ENCODE measurements at places on chromosomes 3 and 15.

GRCh38 chr3:150627557-150627956, 24.4 kb downstream of the SELENOT start:
- no peak for DNase-seq

DNA sequence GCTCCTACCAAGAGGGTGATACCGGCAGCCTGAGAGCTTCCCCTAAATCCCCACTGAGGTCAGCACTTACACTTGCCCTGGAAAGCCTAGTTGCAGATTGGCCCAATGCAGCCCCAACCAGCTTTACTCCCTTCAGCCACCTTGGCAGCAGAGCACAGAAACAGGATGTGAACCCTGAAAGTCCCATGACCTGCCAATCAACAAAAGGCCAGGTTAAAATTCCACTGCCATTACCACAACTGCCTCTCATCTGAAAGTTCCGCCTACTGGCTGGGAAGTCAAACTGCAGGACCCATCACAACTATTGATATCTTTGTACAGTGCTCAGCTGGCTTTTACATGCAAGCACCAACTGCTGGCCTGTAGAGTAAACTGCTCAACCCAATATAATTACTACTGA, 156.2 kb downstream of the ZMAT3 start:
- no peak for DNase-seq

DNA sequence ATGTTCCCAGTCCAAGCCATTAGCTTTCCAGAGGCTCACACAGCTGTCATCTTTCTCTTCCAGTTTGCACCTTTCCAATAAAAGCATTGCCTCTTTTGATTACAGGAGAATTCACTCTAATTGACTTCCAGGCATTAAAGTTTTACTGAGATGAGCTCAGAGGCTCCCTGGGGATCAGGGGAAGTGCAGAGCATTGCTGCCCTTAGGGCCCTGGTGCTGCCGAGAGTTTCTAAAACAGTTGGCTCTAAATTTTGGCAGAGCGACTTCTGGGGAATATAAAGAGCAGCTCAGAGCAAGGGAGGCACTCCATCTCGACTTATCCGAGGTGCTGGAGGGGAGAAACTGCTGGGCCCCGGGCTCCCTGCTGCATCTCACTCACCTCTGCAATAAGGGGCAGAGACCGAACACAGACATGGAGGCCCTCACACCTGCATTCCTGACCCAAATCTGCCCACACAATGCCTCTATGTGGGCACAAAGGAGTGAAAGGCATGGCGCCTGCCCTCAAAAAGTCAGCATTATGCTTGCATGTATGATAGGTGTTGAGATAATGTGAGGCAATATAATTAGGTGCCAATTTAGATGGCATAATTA, 61.7 kb downstream of the SCN11A start:
- DNase-seq: no peak

GRCh38 chr15:26157081-26157480, 294.0 kb upstream of the ATP10A start:
- peak; percentile 91 for DNase-seq

DNA sequence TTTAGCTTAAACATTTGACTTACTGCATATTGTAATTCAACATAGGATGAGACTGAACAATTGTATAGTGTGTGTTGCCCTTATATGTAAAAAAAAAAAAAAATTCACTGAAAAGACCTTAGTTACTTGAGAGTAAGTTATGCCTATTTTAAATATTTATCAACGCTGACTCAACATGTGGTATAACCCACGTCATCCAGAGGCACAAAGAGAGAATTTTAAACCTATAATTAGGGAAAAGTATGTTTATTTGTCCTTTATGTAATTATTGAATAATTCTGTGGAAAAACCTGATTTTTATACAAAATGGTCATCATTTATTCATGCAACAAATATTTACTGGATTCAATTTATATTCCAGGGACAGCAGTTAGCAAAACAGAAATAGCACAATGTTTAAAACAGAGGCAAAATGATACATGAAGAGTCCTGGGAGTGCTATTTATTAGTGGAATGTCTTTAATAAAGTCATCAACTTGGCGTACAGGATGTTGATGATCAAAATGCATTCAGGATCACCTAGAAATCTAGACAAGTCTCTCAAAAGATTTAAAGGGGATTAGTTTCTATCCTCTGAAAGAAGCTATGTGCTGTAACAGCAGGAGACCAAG, 223.7 kb downstream of the PCCB start:
- no peak for DNase-seq

DNA sequence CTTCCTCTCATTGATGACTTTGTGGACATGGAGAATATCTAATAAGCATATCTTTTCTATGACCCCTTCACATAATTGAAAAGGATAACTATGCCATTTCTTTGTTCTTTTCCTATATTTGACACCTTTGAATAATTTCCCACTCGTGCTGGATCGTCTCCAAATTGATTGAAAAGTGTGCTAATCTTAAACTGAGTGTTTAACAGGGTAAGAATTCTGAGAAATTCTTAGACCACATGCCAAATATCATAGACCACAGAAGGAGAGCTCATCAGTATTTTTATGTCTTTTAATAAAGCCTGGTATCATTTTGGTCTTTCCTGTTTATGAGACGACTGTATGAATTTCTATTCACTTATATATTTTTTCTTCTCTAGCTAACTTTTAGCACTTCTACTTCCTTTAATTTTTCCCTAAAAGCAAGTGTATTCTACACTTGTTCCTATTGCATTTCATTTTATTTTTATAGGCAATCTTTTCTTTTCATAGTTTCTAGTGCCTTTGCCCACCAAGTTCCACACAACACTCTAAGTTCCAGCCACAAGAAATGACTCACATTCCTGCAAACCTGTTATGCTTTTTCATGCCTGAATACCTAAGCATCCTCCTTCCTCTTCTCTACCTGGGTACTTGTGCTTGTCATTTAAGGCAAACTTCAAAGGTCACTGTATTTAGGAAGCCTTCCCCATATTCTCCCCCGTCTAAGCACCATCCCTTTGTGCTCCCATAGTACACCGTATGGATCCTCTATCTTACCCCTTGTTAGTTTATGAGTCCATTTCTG, 30.1 kb downstream of the KBTBD8 start:
- no peak for DNase-seq

DNA sequence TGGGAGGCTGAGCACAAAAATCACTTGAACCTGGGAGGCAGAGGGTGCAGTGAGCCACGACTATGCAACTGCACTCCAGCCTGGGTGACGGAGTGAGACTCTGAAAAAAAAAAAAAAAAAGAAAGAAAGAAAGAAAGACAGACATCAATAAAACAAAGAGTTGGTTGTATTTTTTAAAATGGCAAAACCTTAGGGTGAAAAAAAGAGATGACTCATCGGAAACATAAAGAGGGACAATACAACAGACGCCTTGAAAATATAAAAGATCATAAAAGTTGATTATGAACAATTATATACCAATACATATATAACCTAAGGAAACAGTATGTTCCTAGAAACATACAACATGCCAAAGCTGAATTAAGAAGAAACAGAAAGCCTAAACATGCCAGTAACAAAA, 92.8 kb downstream of the SCAPER start:
- no peak for DNase-seq

DNA sequence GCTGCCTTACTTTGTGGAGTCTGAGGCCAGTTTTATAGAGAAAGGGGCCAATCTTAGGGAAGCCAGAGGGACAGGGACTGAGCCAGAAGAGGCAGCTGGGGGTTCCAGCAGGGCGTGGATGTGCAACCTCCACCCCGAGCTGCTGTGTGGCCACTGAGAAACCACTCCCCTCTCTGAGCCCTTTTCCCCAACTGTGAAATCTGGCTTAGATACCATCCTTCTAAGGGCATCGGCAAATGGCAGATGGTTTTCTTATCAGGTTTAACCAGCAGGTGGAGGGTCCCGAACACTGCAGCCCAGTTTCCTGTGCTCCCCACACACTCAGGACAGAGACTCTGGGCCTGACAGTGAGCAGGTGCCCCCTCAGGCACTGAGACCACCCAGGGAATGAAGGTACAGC, 55.8 kb upstream of the SLC6A6 start:
- no peak for DNase-seq

- DNase-seq: no peak
Observed at GRCh38 chr3:179995406-179995805, 41.3 kb downstream of the PEX5L start.

GRCh38 chr3:158261371-158261991, 151.6 kb downstream of the RSRC1 start:
- DNase-seq: peak; percentile 53

DNA sequence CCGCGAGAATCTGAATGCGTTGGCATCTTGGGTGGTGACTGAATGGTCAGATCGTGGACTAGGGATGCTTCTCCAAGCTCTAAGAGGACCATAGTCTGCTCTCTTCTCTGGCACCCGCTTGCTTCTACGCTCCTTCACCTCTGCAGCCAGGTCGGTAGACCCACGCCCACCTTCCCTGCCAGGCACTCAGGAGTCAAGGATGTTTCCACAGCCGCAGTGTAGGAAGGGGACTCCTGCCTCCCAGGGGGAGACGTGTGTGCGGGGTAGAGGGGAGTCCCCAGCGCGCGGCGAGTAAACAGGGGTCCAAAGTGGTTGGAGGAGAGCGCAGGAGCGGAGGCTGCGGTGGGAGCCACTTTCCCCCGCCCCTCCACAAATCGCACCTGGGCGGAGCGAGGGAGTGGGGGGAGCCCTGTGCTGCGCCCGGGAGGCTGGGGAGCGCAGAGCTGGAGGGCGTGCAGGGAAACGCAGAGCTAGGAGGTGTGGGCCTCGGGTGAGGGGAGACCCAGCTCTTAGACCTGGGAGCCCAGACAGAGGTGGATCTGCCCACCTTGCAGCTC, 1.7 kb downstream of the LRRC3B start:
- no peak for DNase-seq

- DNase-seq: no peak
Observed at GRCh38 chr3:30440880-30441279, 165.5 kb upstream of the TGFBR2 start.

- no peak for DNase-seq
Observed at GRCh38 chr15:56857828-56858227, 60.6 kb upstream of the TCF12 start.

- no peak for DNase-seq
Observed at GRCh38 chr3:13095408-13095937, 22.2 kb upstream of the IQSEC1 start.

GRCh38 chr15:92384381-92384780, 9.3 kb upstream of the ST8SIA2 start:
- DNase-seq: no peak

- DNase-seq: no peak
Observed at GRCh38 chr15:87129916-87130315, 1050.2 kb downstream of the AGBL1 start.

- DNase-seq: no peak
Observed at GRCh38 chr3:126917232-126917804, 65.6 kb upstream of the PLXNA1 start.

DNA sequence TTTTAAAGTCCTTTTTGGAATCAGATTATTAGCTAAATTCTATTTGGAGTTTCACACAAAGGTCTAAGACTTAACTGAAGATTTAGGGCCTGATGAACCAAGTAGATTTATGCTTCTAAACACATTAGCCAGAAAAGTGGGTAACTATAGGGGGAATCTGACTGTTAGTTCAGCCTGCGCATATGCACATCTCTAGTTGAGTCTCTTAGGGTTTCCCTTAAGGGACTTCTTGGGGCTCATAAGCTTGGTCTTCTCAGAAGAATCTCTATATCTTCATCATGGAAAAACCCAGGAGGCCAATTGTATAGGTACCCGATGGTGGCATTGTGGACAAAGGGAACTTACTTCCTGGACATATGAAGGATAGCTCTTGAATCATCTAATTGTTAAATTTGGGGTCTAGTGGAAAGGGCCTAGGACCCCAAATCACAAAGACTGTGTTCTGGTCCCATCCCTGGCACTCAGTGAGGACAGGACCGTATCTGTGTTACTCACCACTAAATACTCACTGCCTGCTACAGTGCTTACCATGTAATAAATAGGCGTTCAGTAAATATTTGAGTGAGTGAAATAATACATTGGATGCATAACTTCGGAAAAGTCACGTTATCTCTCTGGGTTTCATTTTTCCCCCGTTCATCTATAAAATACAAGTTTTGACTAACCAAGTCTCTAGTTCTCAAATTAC, 17.0 kb downstream of the SELENOT start:
- no peak for DNase-seq

DNA sequence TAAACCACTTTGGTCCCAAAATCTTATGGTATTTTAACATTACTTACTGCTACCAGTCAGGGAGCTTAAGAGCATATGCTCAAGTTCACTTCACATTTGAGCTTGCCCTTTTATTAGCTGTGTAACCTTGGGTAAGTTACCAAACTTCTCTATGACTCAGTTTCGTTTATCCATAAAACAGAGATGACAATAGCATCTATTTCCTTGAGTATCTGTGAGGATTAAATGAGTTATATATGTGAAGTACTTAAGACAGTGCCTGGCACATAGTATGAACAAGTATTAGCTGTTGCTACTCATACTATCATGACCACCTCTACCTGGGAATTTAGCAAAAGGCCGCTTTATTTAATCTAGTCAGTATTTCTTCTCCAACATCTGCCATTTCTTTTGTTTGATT, 5.9 kb downstream of the ATOSA start:
- no peak for DNase-seq

GRCh38 chr3:133887803-133888703, 7.6 kb downstream of the RAB6B start:
- DNase-seq: no peak

- DNase-seq: no peak
Observed at GRCh38 chr3:122312826-122313225, 12.2 kb upstream of the CSTA start.

DNA sequence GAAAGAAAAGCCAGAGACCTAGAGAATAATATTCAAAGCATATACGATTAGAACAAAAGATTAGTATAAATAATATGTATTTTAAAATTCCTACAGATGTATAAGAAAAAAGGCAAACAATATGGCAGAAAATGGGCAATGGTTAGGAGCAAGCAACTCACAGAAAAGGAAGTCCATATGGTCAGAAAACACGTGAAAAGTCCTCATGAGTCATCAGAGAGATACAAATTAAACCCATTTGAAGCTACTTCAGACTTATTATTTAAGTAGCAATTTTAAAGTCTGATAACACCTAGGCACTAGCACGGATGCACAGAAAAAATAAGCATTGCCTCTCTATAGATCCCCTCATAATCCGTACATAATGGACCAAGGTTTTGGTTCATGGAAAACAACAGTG, 25.6 kb downstream of the SLC7A14 start:
- DNase-seq: no peak

DNA sequence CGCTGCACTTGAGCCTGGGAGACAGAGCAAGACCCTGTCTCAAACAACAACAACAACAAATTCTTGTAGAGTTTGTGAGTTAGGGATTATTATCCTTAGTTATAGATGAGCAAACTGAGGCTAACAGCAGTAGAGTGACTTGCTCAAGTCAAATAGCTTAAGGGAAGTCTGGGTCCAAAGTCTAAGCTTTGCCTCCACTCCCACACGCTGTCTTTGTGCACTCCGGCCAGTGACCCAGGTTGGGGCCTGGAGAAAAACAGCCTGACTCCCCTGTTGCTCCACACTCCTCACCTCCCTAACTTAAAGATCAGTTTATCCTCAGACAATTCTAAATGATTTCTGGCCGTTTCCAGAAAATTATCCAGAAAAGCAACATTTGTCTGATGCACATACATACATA, 9.2 kb upstream of the SIN3A start:
- no peak for DNase-seq

GRCh38 chr3:191373327-191373726, 43.0 kb upstream of the UTS2B start:
- no peak for DNase-seq

GRCh38 chr15:63067976-63068743, 25.6 kb downstream of the TPM1 start:
- DNase-seq: no peak

Measured in NCI-H1105 treated with DMSO at 0.1 percent for 48 hours (cell line).